NCI-H510A treated with DMSO at 0.1 percent for 48 hours (cell line): ENCODE measurements at places on chromosomes 1 and 21.

DNA sequence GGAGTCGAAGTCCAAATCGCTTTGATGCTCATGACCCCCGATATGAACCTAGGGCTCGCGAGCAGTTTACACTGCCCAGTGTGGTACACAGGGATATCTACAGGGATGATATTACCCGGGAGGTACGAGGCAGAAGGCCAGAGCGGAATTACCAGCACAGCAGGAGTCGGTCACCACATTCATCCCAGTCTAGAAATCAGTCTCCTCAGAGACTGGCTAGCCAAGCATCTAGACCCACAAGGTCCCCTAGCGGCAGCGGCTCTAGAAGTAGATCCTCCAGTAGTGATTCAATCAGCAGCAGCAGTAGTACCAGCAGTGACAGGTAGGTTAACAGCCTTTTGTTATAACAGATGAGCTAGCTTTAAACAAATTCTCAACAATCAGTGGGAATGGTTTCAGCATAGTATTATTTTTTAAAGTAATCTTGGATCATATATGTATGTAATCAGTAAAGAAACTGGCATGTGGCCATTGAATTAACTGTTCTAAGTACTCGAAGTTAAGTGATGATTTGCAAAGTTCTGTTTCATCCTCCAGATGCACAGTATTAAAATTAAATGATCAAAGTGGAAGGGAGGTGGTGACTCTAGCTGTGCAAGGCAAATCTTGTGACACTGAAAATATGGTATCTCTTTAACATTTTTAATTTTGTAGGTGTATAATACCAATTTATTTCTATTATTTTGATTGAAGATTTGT lies 29.0 kb downstream of the SPEN start:
- DNase-seq = no peak

- DNase-seq = no peak
Observed at GRCh38 chr1:165747632-165748447, 20.8 kb downstream of the TMCO1 start.

- no peak for DNase-seq
Observed at GRCh38 chr1:32965251-32965747, 690 bp upstream of the RNF19B start.

- DNase-seq = no peak
Observed at GRCh38 chr1:93374334-93375106, 28.8 kb downstream of the DR1 start.

DNA sequence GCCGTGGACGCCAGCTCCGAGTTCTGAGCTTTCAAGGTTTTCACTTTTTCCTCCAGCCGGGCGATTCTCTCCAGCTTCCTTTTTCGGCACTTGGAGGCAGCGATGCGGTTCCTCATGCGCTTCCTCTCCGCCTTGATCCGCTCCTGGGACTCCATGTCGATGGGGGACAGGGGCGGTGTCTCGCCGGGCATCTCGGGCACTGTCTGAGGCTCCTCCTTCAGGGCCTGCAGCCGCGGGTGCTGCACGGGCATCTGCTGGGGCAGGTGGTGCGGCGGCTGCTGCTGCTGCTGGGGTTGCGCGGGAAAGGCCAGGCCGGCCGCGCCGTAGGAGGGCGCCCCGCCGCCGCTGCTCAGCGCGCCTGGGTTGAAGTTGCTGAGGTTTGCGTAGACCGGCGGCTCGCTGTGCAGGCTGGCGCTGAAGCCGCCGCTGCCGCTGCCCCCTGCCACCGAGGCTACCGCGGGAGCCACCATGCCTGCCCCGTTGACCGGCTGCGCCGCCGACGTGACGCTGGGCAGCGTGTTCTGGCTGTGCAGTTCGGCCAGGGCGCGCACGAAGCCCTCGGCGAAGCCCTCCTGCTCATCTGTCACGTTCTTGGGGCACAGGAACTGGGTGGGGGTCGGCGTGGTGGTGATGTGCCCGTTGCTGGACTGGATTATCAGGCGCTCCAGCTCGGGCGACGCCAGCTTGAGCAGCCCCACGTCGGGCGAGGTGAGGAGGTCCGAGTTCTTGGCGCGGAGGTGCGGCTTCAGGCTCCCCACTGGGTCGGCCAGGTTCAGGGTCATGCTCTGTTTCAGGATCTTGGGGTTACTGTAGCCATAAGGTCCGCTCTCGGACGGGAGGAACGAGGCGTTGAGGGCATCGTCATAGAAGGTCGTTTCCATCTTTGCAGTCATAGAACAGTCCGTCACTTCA lies 1.4 kb downstream of the JUN start:
- peak; percentile 58 for DNase-seq

DNA sequence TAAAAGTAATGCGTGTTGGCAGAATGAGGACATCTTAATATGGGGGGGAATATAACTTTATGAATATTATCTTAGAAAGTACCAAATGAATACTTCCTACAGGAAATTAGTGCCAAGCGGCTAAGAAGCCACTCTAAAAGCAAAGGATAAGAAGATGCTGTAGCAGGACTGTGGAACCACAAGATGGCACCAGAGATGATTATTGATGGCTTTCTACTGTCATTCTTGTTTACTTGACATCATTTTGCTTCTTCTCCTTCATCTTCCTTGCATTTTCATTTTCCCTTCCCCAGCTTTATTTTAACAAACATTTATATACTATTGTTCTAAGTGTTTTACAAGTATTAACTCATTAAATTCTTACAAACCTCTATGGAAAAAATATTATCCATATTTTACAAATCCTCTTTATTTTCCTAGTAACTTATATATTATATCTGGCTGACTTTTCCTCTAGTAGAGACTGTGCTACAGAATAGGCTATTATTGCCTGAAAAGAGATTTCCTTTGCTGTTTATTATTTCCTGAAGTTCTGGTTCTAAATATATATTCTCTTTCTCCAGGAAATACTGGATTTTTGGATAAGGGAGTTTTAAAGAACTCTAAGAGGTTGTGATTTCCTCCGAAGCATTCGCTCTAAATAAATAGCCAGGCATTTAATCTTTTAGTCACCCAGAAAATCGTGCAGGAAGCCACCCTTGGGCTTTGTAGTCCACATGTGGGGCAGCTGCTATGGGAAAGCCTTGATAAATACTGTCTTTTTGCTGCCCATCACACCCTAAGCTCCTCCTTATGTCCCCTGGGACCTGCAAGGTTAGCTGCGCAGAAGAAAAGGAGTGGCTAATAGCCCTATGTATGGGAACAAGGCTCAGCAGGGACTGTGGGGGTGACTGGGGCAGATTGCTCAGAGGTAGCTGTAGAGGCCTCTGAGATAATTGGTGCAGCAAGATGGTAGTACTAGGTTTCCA lies 69.8 kb downstream of the TPR start:
- DNase-seq = peak; percentile 29

DNA sequence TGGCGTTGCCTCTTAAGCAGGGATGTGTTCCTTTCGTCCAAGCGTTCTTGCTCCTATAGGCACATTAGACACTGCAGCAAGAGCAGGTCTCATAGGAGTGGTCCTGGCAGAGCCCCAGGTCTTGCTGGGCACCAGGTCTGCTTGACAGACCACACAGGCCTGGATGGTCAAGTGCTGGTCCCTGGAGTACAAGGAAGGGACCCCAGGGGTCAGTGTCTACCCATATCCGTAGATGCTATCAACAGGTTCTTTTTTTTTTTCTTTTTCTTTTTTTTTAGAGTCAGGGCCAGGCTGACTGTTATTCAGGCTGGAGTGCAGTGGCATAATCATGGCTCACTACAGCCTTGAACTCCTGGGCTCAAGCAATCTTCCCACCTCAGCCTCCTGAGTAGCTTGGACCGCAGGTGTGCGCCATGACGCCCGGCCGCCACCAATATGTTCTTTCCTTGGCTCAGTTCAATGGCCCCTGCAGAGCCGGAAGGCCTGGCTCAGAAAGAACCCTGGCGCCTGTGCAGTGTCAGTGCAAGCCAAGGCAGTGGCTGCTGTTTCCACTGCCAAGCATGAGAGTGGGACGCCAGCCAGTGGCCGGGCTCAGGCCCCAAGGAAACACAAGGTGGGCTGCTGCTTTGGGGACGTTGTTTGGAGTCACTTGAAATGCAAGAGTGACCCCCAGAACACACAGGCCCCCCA lies 10.0 kb upstream of the TNFRSF8 start:
- DNase-seq = no peak

GRCh38 chr1:119978018-119978505 lies 81.7 kb upstream of the ADAM30 start:
- peak; percentile 30 for DNase-seq

DNA sequence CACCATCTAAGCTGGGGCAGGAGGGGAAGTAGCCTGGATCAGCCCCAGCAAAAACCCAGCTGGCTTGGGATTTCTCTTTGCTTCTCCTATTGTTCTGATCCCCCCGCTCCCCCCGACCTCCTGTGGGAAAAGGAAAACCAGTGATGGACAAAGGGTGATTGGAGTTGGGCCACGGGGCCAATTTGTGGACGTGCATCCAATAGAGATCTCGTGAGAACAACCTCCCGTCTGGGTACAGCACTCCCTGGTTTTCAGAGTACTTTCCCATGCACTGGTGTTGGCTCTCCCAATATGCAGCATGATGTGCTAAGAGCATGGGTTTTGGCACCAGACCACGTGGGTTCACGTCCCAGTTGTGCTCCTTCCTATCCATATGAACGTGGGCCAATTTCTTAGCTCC lies 9.0 kb downstream of the BLACAT1 start:
- DNase-seq = no peak

GRCh38 chr21:37452227-37452626 lies 85.7 kb downstream of the DYRK1A start:
- no peak for DNase-seq

DNA sequence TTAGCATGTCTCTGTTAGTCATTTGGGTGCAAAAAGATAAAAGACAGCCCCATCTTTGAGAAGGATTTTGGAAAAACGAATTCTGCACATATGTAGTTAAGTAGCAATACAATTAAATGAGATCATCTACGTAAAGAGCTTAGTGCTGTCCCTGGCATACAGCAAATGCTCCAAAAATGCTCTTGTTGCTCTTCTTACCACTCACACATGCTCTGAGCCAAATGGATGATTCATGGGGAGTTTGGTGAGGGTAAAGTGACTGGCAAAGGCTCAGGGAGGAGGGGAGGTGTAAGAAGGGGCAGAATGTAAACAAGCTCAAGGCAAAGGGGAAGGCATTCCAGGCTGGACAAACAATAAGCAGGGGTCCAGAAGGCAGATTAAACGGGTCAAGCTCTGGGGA lies 191.9 kb downstream of the AK5 start:
- no peak for DNase-seq
